ENCODE measurements at places on chromosomes 7 and 10.

DNA sequence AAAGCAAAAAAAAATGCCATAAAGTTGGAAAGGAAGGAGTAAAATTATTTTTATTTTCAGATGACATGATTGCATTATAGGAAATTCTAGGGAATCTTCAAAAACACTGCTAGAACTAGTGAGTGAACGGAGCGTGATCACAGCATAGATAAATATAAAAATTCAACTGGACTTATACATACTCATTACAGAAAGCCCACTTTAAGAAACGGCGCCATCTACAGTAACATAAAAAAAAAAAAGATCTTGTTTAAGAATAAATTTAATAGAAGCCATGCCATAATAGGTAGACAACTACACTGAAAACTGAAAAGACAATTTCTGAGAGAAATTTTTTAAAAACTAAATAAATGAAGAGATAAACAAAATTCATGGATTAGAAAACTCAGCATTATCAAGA is 623.1 kb upstream of the MGMT start:
- no peak for DNase-seq

- DNase-seq, result peak; percentile 45
These were observed 167.6 kb downstream of the AMPH start for GRCh38 chr7:38463277-38464225.

DNA sequence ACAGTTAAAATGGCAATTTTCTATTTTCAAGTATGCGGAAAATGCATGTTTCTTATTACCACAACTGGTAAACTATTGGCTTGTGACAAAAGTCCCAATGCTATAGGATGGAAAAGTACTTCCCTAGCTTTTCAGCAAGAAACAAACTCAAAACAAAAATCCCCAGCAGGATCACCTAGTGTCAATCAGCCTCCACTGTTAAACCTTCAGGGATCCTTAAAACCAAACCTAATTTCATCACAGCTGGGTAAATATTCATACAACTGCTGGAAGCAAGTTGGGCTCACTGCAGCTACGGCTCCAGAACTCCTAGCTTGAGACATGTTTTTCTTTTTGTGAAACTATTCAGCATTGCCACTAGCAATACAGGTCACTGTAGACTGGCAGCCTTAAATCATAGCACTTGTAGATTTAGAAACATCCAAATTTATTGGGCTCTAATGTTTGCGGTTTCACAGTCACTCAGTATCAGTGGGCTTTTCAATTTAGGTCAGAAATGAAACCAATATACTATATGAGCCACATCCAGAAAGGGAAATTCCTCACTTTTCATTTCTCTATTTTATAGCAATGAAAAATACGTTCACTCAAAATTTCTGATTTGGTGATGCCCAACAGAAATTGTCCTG is 145.2 kb upstream of the ANK3 start:
- DNase-seq, result no peak

GRCh38 chr7:84637568-84638338 is 443.2 kb upstream of the SEMA3A start:
- no peak for DNase-seq

DNA sequence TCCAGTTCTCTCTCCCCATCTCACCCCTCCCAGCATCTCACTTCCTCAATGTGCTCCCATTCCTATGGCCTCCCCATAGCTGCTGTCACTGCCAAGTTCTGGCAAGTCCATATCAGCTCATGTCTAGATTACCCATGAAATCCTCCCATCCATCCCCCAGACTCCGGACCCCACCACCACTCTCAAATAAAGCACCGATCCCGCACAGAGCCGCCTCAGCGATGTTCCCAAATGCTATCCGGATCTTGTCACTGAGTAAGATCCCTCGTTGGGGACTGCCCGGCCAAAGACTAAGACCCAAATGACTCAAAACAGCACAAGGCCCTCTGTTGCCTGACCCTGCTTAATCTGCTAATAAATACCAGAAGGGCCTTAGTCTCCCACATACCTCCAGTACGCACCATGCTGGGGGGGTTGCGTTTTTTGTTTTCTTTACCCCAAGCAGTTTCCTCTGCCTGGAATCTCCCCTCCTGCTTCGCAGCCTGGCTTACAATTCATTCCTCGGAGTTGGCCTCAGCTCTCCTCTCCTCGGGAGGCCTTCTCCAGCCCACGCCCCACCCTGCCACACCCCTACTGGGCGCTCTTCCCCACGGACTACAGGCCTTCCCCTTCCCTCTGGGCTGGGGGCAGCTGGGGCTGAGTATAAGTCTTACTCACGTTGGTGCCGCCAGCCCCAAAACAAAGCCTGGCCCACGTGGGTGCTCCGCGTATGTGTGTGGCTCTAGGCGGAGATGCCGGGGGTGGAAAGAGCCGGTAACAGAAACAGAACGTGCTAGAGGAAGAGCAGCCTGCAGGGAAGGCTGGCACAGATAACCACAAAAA is 1.8 kb upstream of the DUSP5 start:
- DNase-seq, result peak; percentile 50

DNA sequence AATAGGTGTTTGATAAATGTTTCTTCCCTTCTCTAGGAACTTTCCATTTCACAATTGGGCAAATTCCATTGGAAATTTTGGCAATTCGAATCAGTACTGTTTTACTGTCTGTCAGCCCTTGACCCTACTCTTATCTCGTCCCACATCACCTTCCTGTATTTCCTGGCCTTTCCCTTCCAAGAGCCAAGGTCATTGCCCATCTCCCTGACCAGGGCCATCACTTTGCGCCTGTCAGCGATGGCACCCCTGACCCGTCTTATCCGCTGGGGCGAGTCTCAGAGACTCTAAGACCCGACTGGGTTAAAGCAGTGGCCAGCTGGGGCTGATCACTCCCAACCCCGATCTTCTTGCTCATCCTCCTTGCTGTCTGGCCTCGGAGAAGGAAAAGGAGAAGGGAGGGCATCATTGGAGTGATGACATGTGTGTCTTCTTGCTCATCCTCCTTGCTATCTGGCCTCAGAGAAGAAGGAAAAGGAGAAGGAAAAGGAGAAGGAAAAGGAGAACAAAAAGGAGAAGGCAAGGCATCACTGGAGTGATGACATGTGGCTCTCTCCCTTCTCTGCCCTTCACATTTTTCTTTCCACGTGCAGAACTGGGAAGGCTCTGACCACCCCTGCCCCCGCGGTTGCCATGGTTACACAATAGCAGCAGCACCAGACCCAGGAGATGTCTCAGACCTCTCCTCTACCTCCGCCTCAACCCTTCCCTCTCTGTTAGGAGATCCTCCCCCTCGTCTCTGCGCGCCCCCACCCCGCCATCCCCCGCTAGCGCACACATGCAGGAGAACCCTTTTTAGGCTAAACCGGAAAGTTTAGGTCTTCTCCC is 2.0 kb downstream of the SEMA3D start:
- no peak for DNase-seq

- DNase-seq, result no peak
These were observed 18.8 kb downstream of the DNAJC2 start for GRCh38 chr7:103325744-103326143.

DNA sequence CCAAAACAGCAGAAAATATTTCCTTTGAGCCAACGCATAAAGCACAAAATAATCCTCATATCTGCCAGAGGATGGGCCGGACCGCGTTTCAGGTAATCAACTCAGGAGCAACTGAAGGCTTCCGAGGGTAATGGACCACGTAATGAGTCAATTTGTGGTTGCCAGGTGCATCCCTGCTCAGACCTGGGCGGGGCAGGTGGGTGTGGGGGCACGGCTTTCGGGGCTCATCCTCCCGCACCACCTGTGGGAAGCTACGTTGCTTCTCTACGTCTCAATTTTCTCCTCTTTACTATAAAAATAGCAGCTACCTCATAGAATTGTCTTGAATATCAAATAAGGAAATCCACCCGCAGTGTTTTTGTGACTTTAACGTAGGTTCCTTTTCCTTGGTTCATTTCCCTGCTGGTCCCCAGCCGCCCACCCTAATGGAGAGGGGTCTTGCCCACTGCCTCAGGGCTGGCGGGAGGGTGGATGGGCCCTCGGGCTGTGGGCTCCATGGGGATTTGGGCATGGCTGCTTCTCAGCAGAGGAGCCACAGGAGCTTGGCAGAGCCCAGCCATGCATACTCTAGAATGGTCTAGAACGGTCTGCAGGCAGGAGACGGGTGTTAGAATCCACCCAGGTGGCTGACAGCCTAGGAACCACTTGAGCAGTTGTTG is 324.7 kb downstream of the ADARB2 start:
- no peak for DNase-seq

DNA sequence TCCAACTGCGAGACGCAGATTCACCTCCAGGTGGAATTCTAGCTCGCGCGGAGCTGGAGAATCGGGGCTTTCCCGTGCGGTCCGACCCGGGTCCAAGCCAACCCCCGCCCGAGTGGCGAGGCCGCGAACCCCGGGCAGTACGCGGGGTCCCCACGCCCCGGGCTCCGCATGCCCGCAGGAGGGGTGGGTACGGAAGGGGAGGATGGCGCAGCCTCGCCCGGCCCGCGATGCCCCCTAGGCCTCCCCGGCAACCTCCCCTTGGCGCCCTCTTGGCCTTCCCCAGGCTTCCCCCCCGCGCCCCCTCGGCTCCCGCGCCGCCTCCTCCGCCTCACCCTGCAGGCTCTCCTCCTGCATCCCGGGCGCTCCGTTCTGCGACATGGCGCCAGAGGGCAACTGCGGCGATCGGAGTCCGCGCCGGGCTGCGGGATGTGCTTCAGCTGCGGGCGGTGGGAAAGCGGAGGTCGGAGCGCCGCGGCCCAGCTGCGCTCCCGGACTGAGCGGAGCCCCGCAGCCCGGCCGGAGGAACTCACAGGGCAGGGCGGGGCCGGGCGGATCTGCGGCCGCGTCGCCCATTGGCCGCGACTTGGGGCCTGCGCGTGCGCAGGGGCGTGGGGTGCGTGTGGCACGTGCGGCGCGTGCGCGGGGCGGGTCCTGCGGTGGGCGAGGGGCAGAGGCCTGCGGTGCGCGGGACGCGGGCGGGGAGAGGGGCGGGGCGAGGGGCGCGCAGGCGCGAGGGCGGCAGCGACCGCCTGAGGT is at the start of gene BNIP3:
Gene BNIP3, minus strand, starts transcription at position 495 of the 756 bp plus-strand sequence. Its CDS starts 117 bp downstream, at position 378.
- peak; percentile 98 for DNase-seq

DNA sequence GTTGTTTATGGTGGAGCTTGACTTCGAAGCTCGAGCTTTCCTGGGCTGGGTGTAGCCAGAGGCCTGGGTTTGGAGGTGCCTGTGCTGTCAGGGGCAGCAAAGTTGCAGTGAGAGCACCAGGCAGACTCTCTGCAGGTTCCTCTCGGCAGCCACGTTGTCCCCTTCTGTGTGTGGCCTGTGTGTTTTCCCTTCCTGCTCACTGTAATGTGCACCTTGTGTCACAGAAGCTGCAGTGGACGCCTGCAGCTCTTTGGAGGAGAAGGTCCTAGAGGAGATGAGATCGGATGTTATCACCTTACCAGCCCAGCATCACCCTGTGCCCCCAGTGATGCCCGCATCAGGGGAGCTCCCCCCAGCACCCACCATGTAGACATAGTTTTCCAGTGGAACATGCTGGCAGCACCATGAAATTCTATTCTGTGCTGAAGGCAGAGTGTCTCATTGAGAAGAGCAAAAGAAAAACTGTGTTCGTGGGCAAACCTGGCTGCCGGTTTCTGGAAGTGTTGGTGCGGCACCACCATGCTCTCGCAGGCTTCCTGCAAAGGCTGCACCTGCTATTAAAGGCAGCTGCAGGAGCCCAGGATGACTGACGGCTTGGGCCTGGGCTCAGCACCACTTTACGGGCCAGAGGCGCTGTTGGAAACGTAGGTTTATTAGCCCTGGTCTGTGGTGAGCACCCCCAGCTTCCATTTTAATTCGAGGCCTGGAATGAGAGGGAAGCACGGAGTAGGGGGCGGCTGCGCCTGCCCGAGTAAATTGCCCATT is 609.8 kb upstream of the FOXK1 start:
- DNase-seq, result no peak

- peak; percentile 51 for DNase-seq
These were observed 42.3 kb downstream of the NOC3L start for GRCh38 chr10:94320285-94320914.

GRCh38 chr10:52135101-52135500 is 179.0 kb upstream of the DKK1 start:
- no peak for DNase-seq

GRCh38 chr10:61750943-61751471 is 88.3 kb downstream of the CABCOCO1 start:
- DNase-seq, result peak; percentile 36

DNA sequence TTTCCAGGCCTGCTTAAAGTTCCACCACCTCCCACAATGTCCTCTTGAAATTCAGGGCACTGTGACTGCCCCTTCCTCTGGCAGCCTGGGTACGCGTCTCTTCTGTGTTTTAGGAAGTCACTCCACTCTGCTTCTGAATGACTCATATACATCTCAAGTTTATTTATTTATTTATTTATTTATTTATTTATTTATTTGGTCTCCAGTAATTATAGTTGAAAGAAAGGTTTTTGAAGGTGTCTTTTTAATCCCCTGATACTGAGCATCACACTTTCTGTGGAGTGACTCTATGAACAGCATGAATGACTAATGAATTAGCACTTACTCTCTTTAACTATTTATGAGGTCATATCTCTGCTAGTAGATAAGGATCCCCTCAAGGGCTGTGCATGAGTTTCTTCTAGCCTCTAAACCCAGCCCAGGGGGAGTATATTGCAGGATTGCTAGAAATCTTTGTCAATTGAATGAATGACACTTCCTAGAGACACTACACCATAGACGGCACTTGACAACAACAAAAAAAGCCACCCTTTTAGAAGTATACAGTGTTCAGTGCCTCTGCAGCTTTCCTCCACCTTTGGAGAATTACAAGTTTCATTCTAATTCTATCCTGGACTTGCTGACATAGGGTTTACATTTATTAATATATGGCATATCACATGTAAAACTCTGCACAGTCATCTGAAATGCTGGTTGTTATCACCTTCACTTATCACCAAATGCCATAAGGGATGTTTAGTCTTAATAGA is 2.1 kb downstream of the MACC1 start:
- no peak for DNase-seq

GRCh38 chr7:46126675-46127300 is 205.7 kb upstream of the IGFBP3 start:
- no peak for DNase-seq

- no peak for DNase-seq
These were observed 954.7 kb upstream of the GHITM start for GRCh38 chr10:83184641-83185040.

DNA sequence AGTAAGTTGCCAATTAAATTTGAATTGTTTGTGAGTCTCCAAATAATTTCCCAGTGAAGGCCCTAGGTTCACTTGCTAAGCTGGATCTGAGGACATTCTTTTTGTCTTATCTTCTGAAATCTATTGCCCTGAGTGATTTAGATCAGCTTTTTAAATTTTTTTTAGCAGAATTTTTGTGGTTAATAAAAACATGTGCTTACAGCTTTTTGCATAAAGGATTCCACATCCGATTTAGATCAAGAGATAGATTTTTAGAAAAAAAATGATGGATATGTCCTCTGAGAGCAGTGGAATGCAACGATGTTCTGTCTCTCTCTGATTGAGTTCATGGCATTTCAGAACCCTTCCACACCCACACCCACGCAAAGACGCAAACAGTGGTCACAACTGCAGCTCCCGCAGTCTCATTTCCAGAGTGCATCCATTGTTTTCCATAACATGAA is 358.8 kb downstream of the SUGCT start:
- DNase-seq, result no peak

GRCh38 chr7:156823435-156823834 is 69.5 kb downstream of the LMBR1 start:
- DNase-seq, result no peak

- peak; percentile 26 for DNase-seq
These were observed 42.3 kb downstream of the ARID5B start for GRCh38 chr10:61943674-61944378.
